ENCODE measurements at places on chromosomes 7 and 10. TPM values are rescaled to one million over a fixed set of nuclear protein-coding genes. Genes with fewer than 3 reads are reported as not detected.

DNA sequence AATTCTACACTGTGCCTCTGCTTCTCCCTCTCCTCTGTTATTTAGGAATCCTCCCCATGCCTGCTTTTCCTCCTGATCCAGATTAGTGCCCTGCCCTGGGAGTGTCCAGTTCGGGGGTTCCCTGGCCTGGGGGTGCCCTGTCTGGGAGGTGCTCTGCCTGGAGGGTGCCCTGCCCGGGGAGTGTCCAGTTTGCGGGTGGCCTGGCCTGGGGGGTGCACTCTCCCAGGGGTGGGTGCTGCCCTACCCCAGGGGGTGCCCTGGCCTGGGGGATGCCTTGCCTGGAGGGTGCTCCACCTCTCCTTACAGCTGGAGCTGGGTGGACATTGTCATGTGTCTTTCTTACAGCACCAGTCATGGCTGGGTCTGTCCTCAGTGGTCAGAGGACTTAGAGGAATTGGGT lies 20.2 kb downstream of the RAMP3 start:
- no peak for DNase-seq

SPDYE11 gene
- not detected for total RNA-seq

ZNF22 gene
- total RNA-seq = 28.6 TPM

LHFPL3 gene
- 0.53 TPM for total RNA-seq

All from ovary (tissue), 10 donors.